ENCODE measurements at places on chromosomes 12 and 14.

GRCh38 chr12:113055594-113056380 lies 743 bp upstream of the DTX1 start:
- DNase-seq: no peak

DNA sequence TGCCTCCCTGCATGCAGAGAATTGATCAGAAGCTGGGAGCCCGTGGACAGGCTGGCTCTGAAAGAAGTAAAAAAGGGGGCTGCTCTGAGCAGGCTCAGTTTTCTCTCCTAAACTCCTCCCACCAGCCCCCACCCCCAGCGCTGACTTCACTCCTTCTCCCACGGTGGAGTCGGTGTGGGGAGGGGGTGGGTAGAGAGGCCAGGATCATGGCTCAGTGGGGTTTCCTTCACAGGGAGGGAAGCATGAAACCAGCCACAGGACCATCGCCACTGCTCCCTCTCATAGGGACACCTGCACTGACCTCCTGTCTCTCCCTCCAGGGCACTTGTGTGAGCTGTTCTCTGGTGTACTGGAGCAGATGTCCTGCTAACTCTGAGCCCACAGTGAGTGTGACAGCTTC lies 78.9 kb downstream of the STAB2 start:
- no peak for DNase-seq

DNA sequence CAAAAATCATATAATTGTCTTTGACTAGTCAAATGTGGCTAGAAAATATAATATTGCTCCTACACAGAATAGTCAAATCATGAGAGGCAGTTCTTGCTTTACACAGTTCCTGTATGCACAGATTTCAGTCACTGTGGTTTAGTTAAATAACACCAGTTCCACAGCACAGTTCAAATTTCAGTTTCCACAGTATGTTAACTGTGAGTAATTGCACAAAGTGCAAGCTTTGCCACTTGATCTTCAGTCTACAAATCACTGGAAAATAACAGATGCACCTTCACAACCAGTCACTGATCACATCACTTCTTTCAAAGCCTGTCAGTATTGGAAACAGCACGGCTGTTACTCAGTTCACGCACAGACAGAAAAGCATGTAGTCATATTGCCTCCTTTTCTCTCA lies 38.7 kb downstream of the KCNH5 start:
- DNase-seq: no peak

DNA sequence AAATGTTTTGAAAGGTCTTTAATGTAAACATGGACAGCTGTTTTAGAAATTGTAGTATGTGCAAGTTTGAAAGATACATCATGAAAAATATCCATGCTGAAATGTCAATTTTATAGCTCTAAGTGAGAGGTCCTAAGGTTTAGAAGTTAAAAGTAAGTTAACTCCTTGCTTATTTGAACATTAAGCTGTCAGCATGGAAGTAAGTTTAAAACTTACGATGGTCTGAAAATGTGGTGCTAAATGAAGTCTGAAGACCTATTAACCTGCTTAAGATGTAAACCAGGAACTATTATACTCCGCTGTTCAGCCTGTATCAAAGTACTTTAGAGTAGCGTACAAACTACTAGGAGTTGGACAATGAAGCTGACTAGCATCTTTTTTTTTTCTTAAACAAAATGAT lies 1082.4 kb downstream of the TMTC2 start:
- DNase-seq: no peak

- no peak for DNase-seq
Observed at GRCh38 chr14:24818823-24819341, 184.9 kb upstream of the GZMB start.

Measured in suppressor macrophage (primary cell).